Natural killer cell treated with Interleukin-12 subunit alpha and Interleukin-12 subunit beta and Interleukin-15 and Interleukin-18, amount 100 ng/mL, for 72 hours (primary cell): ENCODE measurements at places on chromosomes 5 and 9. TPM values are rescaled to one million over a fixed set of nuclear protein-coding genes. Genes with fewer than 3 reads are reported as not detected.
A peak's percentile ranks its signal among the peaks of the same experiment; 100 is the strongest.

The FCHO2 gene
- total RNA-seq, result 3.4 TPM

The ACTL7A gene
- total RNA-seq, result not detected

DNA sequence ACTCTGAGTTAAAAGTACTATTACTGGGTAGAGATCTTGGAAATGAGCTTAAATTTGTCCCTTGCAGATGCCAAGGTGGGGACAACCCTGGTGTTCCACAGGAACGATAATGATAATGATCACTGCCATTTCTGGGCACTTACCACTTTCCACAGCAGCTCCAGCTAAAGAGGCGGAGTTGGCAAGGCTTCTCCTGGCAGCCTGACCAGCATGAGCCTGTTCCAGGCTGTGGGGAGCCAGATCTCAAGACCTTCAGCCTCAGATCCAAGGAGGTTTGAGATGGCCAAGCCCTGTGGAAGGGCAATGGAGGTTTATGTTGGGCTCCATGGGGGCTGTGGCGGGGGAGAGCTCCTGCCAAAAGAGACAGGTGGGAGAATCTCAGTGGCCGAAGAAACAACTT lies 244.9 kb upstream of the MVB12B start:
- no peak overlapping the region for H3K4me3 ChIP-seq
- H3K27me3 ChIP-seq, result peaks cover 57% of the 10 kb centered on the region
- H3K4me1 ChIP-seq, result peaks cover 9% of the 10 kb centered on the region
- no peak overlapping the region for H3K27ac ChIP-seq

DNA sequence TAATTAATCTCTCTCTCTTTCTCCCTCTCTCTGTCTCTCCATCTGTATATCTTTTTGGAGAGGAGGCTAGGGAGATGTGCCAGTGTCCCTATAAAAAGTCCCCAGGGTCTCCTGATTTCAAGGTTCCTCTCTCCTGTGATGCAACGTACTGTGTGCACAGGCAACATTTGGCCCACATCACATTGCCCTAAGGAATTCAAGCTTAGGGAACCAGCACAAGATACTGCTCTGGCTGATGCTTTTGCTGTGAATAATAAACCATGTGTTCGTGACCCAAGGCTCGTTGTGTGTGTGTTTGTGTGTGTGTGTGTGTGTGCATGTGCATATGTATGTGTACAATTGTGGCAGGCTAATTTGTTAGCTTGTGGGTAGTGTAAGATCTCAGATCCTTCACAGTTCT lies 9.7 kb downstream of the SPATA9 start:
- no peak overlapping the region for H3K27ac ChIP-seq
- DNase-seq, result no peak
- no peaks in the 10 kb centered on the region for H3K27me3 ChIP-seq
- no peak overlapping the region for H3K4me3 ChIP-seq
- no peaks in the 10 kb centered on the region for H3K4me1 ChIP-seq

DNA sequence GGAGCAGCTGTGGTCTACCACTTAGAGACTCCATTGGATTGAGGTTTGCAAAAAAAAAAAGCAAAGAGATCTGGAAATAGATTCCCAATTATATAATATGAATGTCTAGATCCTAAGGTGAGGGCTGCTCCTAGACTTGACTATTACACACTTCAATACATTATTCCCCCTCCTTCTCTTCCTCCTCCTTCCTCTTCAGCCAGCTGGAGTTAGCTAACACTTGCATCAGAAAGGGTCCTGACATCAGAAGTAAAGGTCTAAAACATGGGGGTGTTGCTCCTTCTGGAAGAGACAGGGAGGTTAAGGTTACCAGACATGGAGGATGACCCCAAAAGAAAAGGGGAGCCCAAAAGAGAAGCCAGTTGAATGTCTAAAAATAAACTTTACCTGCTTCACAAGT lies 12.9 kb upstream of the NR3C1 start:
- peaks cover 21% of the 10 kb centered on the region for H3K4me1 ChIP-seq
- H3K27me3 ChIP-seq, result no peaks in the 10 kb centered on the region
- no peak overlapping the region for H3K27ac ChIP-seq

- H3K36me3 ChIP-seq, result no peaks in the 10 kb centered on the region
- H3K4me3 ChIP-seq, result no peak overlapping the region
- no peaks in the 10 kb centered on the region for H3K4me1 ChIP-seq
- no peaks in the 10 kb centered on the region for H3K27me3 ChIP-seq
These were observed 377.0 kb upstream of the ACTBL2 start for GRCh38 chr5:57859626-57860025.

The HACD4 gene
- total RNA-seq, result 2.2 TPM

DNA sequence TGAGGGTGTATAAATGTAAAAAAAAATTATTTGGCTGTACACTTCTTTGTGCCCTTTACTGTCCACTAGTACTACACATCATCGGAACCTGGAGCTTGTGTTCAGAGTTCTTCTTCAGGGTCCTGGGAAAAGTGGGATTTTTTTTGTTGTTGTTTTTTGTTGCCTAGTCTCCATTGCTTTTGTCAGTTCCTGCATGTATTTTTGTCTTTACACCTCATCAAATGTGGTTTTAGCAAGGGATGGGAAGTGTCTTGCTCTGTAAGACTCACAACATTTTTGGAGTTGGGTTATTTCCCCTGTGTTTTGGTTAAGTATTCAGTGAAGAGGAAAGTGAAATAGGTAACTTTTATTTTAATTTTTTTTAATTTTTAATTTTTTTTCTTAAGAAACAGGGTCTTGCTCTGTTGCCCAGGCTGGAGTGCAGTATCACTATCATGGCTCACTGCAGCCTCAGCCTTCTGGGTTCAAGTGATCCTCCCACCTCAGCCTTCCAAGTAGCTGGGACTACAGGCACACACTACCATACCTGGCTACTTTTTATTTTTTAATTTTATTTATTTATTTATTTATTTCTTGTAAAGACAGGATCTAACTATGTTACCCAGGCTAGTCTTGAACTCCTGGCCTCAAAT lies 40.7 kb downstream of the GARNL3 start:
- peaks cover 6% of the 10 kb centered on the region for H3K4me1 ChIP-seq
- no peak overlapping the region for H3K4me3 ChIP-seq

The AJM1 gene
- total RNA-seq, result 7.8 TPM

DNA sequence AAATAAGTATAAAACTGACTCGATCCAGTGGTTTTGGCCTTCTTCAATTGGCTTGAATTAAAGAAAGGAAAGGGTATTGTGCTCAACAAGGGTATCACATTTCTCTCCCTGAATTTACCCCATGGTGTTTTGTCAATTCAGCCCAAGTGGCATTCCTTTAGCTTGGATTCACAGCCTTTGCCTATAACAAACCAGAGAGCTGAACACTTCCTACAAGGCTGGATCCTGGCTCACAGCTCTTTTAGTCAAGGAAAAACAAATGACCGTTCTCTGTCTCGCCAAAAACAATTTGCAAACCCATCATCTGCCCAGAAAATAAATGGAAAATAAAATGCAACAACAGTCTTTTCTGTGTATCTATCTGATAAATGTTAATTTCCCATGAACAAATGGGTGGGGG lies 5.7 kb downstream of the ZNF366 start:
- no peak for DNase-seq
- H3K4me1 ChIP-seq, result no peaks in the 10 kb centered on the region
- peaks cover 24% of the 10 kb centered on the region for H3K27me3 ChIP-seq
- H3K27ac ChIP-seq, result no peak overlapping the region
- no peaks in the 10 kb centered on the region for H3K36me3 ChIP-seq

The PCDHA13 gene
- total RNA-seq, result not detected

The PHF24 gene
- not detected for total RNA-seq

The NTRK2 gene
- total RNA-seq, result 2.4 TPM

The OR1K1 gene
- total RNA-seq, result not detected

DNA sequence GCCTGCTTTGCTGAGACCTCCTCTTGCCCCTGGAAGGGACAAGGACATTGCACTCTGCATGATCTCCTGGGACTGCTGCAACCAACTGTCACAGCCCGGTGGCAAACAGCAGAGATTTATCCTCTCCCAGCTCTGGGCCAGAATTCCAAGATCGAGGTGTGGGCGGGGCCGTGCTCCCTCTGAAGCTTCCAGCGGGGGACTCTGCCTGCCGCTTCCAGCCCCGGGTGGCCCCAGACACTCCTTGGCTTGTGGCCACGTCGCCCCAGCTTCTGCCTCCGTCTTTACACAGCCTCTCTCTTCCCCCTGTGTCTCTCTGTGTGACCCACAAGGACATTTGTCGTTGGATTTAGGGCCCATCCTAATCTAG lies 67.1 kb downstream of the COL5A1 start:
- no peak overlapping the region for H3K27ac ChIP-seq
- H3K4me1 ChIP-seq, result peaks cover 14% of the 10 kb centered on the region
- no peak overlapping the region for H3K4me3 ChIP-seq
- DNase-seq, result no peak

GRCh38 chr9:137277329-137278041 lies at the start of gene TOR4A:
Gene TOR4A, plus strand, starts transcription at chr9:137277726. Its CDS starts 964 bp downstream, at chr9:137278690.
- H3K27ac ChIP-seq, result peak within 1 kb of the TSS; percentile 92
- H3K27me3 ChIP-seq, result no peaks in the 10 kb centered on the region
- peak within 1 kb of the TSS; percentile 91 for H3K4me3 ChIP-seq
- peaks cover 19% of the 10 kb centered on the region for H3K4me1 ChIP-seq

DNA sequence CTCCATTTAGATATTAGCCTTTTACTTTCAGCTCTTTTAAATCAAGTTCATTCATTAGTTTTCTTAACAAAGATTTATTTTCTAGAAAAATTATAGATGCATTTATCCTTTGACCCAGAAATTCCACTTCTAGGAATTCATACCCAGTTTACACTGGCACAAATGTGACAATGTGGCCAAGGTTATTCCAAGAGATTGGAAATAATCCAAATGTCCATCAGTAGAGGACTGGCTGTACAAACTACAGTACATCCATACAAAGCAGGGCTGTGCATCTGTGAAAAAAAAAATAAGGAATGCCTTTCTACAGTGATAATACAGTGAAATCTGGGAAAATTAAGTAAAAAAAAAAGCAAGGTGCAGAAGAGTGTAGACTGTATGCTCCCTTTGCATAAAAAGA lies 149.2 kb downstream of the GABBR2 start:
- no peaks in the 10 kb centered on the region for H3K36me3 ChIP-seq
- no peak overlapping the region for H3K4me3 ChIP-seq
- H3K27me3 ChIP-seq, result peaks cover 7% of the 10 kb centered on the region
- no peak overlapping the region for H3K27ac ChIP-seq
- no peaks in the 10 kb centered on the region for H3K4me1 ChIP-seq
- no peak for DNase-seq

GRCh38 chr5:151020304-151021110 lies at the start of gene GPX3:
Gene GPX3, plus strand, starts transcription at chr5:151020591. Its CDS starts 64 bp downstream, at chr5:151020655.
- no peak within 1 kb of the TSS for H3K27ac ChIP-seq
- H3K4me3 ChIP-seq, result peak within 1 kb of the TSS; percentile 56
- H3K4me1 ChIP-seq, result peaks cover 15% of the 10 kb centered on the region
- H3K27me3 ChIP-seq, result peaks cover 3% of the 10 kb centered on the region

DNA sequence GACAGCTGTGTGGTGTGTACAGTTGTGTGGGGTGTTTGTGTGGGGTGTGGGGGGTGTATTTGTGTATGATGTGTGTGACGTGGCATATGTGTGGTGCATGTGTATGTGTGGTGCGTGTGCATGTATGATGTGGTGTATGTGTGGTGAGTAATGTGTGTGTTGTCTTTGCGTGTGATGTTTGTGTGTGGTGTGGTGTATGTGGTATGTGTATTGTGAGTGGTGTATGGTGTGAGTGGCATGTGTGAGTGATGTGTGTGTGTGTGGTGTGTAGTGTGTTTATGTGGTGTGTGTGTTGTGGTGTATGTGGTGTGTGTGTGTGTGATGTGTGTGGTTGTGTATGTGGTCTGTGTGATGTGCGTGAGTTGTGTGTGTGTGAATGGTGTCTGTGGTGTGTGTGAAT lies 191.1 kb downstream of the MELK start:
- H3K27me3 ChIP-seq, result peaks cover 15% of the 10 kb centered on the region
- H3K4me3 ChIP-seq, result no peak overlapping the region
- H3K36me3 ChIP-seq, result no peaks in the 10 kb centered on the region
- H3K4me1 ChIP-seq, result peaks cover 9% of the 10 kb centered on the region
- no peak overlapping the region for H3K27ac ChIP-seq

DNA sequence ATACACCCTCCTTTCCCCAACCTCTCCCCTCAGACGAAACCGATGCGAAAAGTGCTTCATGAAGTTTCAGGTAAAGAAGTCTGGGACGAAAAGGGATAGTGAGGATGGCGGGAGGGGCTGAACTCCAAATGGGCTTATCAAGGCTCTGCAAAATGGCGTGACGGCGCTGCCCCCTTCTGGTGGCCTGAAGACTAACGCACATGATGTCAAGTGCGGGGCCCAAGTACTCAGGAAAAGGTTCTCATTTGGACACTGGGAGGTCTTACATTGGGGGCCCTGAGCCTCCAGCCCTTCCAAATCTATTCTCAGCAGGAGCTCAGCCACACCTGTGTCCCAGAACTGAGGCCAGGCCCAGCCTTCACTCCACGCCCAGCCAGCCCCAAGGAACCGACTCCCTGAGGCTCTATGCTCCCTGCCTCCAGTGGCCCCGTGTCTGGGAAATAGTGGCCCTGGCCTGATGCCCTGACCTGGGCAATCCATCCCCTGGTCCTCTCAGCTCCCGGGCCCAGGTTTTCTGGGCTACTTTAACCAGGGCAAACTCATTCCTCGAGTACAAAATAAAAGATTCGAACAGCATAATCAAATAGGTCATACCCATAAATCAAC lies 119.9 kb downstream of the KCNIP1 start:
- H3K27me3 ChIP-seq, result no peaks in the 10 kb centered on the region
- no peaks in the 10 kb centered on the region for H3K4me1 ChIP-seq
- no peak for DNase-seq
- H3K4me3 ChIP-seq, result no peak overlapping the region
- no peaks in the 10 kb centered on the region for H3K36me3 ChIP-seq
- no peak overlapping the region for H3K27ac ChIP-seq

DNA sequence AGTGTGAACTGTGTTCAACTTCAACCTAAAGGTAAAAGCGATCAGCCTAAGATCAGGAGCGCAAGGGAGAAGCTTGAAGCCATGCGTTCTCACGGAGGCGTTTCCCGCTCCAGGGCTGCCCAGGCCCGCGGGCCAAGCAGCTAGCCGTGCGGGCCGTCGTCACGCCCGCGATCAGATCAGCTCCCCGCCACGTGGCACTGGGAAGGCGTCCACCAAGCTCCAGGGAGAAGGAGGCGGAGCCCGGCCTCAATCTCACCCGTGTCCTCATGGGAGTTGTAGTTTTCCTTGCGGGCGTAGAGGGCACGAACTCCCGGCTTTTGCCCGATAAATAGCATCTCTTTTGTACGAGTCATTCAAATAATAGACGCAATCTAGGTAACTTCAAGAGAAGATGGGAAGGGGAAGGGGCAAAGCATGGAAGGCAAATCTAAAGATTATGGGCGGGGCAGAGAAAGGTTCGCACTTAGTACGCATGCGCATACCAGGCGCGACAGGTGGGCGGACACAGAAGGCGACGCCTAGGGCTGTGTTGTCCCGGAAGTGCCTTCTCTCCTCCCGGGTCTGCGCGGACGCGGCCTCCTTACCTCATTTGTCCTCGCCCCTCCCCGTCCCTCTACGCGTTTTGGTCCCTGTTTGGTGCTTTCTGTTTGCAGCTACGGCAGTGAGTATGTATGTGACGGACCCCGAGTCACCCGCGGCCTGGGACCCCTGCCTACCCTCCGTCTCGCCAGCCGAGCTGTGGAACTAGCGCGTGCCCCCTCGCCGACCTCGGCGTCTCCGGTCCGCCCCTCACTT lies 40.8 kb upstream of the ZCCHC7 start:
- peak; percentile 95 for DNase-seq
- H3K27ac ChIP-seq, result peak overlapping the region; percentile 91
- peaks cover 26% of the 10 kb centered on the region for H3K4me1 ChIP-seq
- H3K27me3 ChIP-seq, result peaks cover 4% of the 10 kb centered on the region
- peak overlapping the region; percentile 94 for H3K4me3 ChIP-seq

- no peak overlapping the region for H3K27ac ChIP-seq
- no peak overlapping the region for H3K4me3 ChIP-seq
- H3K4me1 ChIP-seq, result peaks cover 8% of the 10 kb centered on the region
- peaks cover 4% of the 10 kb centered on the region for H3K36me3 ChIP-seq
- no peak for DNase-seq
These were observed 141.7 kb downstream of the PCSK5 start for GRCh38 chr9:76032038-76032796.

- no peak overlapping the region for H3K27ac ChIP-seq
- H3K36me3 ChIP-seq, result no peaks in the 10 kb centered on the region
- H3K4me1 ChIP-seq, result no peaks in the 10 kb centered on the region
- no peaks in the 10 kb centered on the region for H3K27me3 ChIP-seq
- H3K4me3 ChIP-seq, result no peak overlapping the region
These were observed 308.8 kb upstream of the TRPC7 start for GRCh38 chr5:136674178-136674577.
